ENCODE measurements at places on chromosomes 16 and 17. TPM values are rescaled to one million over a fixed set of nuclear protein-coding genes. Genes with fewer than 3 reads are reported as not detected.

RHBDL3 gene
- not detected for total RNA-seq

SP6 gene
- 2.4 TPM for total RNA-seq

GRCh38 chr16:88929091-88929445 is 47.9 kb downstream of the CBFA2T3 start:
- DNase-seq = no peak

ZNF624 gene
- 5.8 TPM for total RNA-seq

GRCh38 chr16:23403547-23403946 is 49.4 kb downstream of the COG7 start:
- no peak for DNase-seq

DNA sequence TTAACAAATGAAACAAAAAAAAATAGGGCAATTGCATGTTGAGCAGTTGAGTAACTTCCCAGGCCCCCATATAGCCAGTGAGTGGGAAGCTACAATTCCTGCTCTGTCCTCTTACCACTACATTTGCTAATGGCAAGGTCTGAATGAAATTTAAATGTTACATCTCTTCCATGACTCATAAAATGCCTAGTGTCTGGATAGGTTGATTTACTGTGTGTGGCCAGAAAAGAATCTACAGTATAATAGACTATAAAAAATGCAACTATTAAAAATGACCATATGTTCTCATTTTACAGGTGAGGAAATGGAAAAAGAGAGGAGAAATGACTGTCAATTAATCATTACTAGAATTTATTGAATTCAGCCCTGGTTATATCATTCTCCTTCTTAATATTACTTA is 1199.3 kb downstream of the CDH11 start:
- no peak for DNase-seq

- DNase-seq = peak; percentile 86
Measured at GRCh38 chr17:16273499-16273898, 56.5 kb downstream of the PIGL start.

DNA sequence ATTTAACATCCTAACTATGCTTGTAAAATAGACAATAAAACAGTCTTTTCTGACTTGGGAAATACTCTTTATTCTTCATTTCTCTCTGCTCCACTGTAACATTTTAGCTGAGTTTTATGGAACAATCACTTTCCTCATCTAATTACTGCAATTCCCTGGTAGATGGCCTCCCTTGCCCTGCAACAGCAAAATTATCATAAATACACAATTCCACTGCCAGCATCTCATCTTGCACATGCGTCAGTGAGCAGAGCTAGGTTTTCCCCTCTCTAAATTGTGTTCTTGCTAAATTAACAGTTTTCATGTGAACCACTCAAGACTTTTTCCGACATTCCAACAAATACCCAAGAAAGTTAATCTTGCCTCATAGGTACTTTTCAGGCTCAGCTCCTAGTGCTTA is 920.9 kb upstream of the GOT2 start:
- no peak for DNase-seq

- DNase-seq = no peak
Measured at GRCh38 chr17:33686171-33686570, 393.1 kb upstream of the ASIC2 start.

DNA sequence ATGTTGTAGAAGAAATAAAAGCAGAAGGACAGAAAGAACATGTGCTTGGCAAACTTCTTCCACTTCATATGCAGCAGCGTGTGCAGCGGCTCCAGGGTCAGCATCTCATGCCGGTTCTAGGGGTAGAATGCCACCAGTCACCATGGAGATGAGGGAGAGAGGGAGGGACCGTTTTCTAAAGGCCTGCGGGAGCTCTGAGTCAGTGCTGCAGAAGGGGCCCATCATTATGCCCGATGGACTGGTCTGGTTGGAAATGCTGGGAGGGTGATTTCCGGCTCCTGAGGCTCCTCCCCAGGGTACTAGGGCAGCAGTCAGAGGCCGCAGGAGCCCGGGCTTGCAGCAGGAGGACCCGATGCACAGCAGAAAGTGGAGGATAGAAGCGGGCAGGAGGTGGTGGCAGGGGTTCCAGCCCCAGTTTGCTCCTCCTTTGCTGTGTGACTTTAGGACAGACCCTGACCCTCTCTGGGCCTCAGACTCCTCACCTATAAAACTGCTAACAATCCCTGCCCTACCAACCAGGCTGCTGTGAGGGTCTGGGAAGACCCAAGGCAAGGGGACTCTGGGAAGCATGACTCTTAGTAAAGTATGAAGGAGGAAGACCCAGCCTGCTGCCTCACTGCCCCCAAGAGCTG is 28.6 kb downstream of the TRPV3 start:
- peak; percentile 36 for DNase-seq

GRCh38 chr16:2736476-2737237 is 15.8 kb upstream of the SRRM2 start:
- no peak for DNase-seq

SYCE1L gene
- total RNA-seq = 0.38 TPM

GRCh38 chr17:38544839-38545209 is 60.9 kb downstream of the SRCIN1 start:
- DNase-seq = no peak

Measured in bronchial epithelial cell (primary cell).